ENCODE measurements at places on chromosomes 1 and 21.

- DNase-seq, result no peak
These were observed 122.2 kb downstream of the NFIA start for GRCh38 chr1:61204528-61204927.

- peak; percentile 39 for DNase-seq
These were observed 1.1 kb downstream of the C21orf58 start for GRCh38 chr21:46322351-46323226.

- no peak for DNase-seq
These were observed 61.7 kb upstream of the PUM1 start for GRCh38 chr1:31127266-31127665.

DNA sequence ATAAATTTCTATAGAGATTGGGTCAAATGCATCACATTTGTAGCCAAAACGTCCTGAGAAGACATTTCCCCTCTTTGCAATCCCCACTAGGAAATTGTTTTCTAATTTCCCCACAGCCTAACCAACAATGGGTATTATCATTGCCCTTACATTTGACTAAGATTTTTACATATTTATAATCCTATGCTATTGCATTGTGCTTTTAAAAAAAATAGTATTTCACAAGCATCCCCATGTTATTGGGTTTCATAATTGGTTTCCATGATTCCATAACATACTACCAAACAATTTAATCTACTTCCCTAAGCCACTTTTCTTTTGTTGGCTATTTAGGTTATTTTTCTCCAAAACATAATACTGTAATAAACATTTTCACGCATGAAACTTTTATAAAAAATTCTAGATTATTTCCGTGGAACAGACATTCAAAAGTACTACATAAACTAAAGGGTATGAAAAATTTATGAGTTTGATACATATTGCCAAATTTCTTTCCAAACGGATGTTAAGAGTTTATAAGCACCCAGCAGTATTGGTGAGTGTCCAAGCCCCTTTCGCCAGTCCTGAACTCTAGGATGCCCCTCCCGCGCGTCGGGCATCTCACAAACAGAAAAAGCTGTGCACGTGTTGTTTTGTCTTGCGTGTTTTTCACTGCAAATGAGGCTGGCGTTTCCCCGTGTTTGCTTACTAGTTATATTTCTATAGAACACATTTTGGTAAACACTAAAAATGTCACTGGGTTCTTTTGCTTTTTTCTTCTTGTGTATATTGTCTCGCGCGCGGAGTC is 2.0 kb upstream of the LHX4 start:
- DNase-seq, result no peak

DNA sequence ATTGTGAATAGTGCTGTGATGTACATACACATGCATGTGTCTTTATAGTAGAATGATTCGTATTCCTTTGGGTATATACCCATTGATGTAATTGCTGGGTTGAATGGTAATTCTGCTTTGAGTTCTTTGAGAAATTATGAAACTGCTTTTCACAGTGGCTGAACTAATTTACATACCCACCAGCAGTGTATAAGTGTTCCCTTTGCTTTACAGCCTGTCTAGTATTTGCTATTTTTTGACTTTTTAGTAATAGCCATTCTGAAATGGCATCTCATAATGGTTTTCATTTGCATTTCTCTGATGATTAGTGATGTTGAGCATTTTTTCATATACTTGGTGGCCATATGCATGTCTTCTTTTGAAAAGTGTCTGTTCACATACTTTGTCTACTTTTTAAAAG is 54.5 kb upstream of the FAM78B start:
- no peak for DNase-seq

- no peak for DNase-seq
These were observed 142.4 kb downstream of the ZP4 start for GRCh38 chr1:237748171-237748960.

DNA sequence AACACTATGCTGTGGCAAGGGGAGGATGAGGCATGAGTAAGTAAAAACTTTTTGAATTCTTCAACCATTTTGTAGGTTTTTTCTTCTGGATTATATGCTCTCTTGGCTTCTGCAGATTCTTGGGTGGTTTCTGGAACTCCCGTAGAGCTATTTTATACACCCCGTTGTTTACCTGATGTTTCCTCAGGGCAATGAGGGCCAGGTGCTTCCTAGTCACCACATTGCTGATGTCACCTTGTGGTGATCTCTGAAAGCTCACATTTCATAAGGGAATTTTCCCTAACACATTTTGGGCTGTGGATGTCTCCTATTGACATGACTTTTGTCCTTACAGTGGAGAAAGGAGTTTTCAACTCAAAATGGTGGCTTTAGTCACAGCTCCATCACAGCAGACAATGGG is 356.6 kb downstream of the PLA2G4A start:
- DNase-seq, result no peak
